Karpas-422 (cell line): ENCODE measurements at places on chromosomes 4 and X. TPM values are rescaled to one million over a fixed set of nuclear protein-coding genes. Genes with fewer than 3 reads are reported as not detected.

DNA sequence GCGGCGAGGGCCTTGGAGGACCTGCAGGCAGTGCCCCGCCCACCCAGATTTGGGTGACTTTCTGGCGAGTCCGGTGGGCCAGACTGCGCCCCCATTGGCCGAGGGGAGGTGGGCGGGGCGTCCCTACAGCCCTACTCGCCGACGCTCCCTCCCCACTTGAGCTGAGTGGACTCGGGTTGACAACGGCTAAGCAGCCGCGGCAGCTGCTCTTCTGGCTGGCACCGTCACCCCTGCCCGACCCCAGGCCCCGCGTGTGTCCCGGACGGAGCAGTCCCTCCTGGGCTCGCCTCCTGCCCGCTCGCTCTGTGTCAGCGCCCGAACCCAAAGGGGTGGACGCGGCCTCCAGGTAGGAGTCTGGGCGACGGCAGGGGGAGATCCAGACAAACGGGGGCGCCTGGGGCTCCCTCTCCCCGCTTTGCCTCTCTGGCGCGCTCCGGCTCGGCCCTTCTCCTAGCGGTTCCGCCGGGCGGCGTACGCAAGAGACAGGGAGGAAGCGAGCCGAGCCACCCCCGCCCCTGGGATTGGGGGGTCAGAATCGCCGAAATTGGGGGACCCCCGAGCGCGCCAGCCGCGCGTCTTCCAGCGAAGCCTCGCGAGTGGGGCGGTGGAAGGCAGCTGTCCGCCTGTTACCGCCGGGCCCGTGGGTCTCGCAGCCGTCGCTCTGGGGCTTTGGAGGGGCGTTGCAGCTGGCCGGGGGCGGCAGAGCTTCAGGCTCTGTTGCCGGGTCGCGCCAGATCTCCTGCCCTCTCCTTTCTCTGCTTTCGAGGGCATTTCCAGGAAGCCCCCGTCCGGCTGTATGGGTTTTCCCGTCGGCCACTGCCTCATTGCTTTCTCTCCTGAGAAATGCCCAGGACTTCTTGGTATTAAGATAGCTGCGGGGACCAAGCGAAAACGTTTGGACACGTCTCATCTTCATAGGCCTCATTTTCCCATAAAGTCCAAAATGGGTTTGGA lies 46.3 kb downstream of the STARD8 start:
- no peaks in the 10 kb centered on the region for H3K36me3 ChIP-seq
- no peaks in the 10 kb centered on the region for H3K27me3 ChIP-seq
- DNase-seq, result no peak
- no peak overlapping the region for H3K4me3 ChIP-seq

DNA sequence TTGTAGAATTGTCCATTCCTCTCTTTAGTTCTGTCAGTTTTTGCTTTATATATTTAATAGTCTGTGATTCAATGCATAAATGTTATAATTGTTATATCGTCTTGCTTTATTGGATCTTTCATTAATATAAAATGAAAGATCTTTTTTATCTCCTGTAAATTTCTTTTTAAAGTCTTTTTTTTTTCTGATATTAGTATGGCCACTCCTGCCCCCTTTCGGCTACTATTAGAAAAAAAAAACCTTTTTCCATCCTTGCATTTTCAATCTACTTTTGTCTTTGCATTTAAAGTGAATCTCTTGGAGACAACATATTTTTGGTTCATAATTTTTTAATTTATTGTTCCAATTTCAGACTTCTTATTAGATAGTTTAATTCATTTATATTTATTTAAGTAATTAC lies 677.4 kb upstream of the NDST4 start:
- no peaks in the 10 kb centered on the region for H3K27me3 ChIP-seq
- H3K4me3 ChIP-seq, result no peak overlapping the region
- peak; percentile 81 for DNase-seq
- H3K27ac ChIP-seq, result no peak overlapping the region

DNA sequence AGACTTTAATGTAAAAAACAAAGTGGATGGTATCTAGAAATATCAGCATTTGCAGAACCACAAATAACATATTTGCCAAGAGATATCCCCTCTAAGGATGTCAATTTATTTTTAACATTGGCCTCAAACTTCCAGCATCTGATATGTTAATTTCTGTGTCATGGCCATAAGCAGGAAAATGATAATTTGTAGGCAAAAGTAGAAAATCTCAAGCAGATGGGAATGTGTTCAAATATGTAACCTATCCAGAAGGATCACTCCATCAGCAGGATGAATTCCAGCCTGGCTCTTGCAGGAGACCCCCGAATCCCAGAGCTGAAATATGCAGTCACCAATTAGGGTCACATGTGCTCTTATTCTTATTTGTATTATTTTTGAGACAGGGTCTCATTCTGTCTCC lies 55.4 kb upstream of the PRKX start:
- H3K36me3 ChIP-seq, result no peaks in the 10 kb centered on the region
- no peak overlapping the region for H3K27ac ChIP-seq
- no peaks in the 10 kb centered on the region for H3K27me3 ChIP-seq

DNA sequence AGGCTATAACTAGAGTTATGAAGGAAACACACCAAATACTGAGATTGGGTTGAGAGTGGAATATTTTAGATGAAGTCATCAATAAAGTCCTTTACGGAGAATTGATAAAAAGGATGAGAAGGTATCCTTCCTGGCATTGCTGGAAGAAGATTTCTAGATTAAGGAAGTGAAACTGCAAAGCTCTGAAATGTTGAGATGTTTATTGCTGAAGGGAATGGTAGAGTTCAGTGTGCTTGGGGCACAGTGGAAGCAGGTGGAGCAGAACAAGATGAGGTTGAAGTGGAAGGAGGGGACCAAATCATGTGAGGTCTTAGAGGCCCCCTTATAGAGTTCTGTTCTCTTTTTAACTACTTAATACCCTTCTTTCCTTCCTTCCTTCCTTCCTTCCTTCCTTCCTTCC lies 848.5 kb downstream of the RAB28 start:
- no peaks in the 10 kb centered on the region for H3K27me3 ChIP-seq
- no peak for DNase-seq
- H3K36me3 ChIP-seq, result no peaks in the 10 kb centered on the region
- no peak overlapping the region for H3K4me3 ChIP-seq
- no peaks in the 10 kb centered on the region for H3K4me1 ChIP-seq

GRCh38 chr4:7043284-7044136 lies at the start of gene TADA2B:
Gene TADA2B, plus strand, starts transcription at chr4:7043372. Its CDS starts 208 bp downstream, at chr4:7043580.
- H3K27ac ChIP-seq, result peak within 1 kb of the TSS; percentile 52
- H3K4me3 ChIP-seq, result peak within 1 kb of the TSS; percentile 94
- DNase-seq, result peak; percentile 83
- 0 out of 2 replicates have a peak, but pooled peaks cover under 1% of the 10 kb centered on the region for H3K36me3 ChIP-seq
- peaks cover 42% of the 10 kb centered on the region for H3K4me1 ChIP-seq

DNA sequence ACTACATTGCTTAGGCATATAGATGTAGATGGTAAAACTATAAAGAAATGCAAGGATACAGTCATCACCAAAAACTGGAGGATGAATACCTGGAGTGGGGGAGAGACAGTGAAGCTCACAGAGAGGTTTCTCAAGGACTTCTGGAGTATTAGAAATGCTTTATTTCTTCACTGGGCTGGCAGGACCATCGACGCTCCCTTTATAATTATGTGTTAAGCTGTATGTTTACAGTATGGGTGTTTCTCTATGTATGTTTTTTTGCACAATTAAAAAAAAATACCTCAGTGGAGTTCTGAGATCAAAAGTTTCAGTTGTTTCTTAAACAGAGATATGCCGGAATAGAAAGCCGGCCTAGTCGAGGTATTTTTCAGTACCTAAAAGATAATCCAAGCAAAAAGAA lies 201.3 kb downstream of the NSUN7 start:
- no peak for DNase-seq
- no peak overlapping the region for H3K27ac ChIP-seq
- H3K4me3 ChIP-seq, result no peak overlapping the region
- no peaks in the 10 kb centered on the region for H3K36me3 ChIP-seq

GRCh38 chr4:111632641-111633151 lies 512.6 kb upstream of the FAM241A start:
- no peak for DNase-seq
- no peak overlapping the region for H3K4me3 ChIP-seq
- H3K4me1 ChIP-seq, result no peaks in the 10 kb centered on the region
- H3K27ac ChIP-seq, result no peak overlapping the region

DNA sequence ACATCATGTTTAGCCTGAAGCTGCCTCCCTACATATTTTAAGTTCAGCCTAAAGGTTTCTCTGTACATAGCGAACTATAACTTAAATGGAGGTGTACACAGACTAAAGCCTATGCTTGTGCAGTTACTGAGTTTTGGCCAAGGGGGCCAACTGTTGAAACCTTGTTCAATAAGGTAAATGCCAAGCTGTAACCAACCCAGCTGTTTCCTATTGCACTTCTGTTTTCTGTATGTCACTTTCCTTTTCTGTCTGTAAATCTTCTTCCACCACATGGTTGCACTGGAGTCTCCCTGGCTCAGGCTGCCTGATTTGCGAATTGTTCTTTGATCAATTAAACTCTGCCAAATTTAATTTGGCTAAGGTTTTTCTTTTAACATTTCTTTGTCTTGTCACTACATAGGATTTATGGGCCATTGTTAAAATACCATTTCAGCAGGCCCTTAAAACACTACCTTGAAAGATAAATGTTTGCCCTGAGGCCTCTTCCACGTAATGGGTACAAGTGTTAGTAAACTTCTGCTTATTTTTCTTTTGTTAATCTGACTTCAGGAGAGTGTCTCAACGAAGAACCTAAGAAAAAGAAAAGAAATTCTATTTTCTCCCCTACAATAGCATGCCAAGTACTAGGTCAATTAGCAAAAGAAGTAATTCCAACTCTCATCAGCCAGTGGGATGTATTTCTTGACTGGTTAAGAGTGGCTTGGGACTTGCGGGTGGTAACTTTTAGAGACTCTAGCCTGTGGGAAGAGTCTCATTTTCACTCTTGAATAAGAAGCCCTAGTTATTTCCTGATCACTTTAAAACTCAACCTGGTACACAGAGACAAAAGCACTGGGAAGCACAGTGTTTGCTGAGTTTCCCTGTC lies 45.7 kb upstream of the PRSS12 start:
- no peak overlapping the region for H3K4me3 ChIP-seq
- H3K36me3 ChIP-seq, result no peaks in the 10 kb centered on the region
- H3K4me1 ChIP-seq, result no peaks in the 10 kb centered on the region
- no peaks in the 10 kb centered on the region for H3K27me3 ChIP-seq
- no peak for DNase-seq
- no peak overlapping the region for H3K27ac ChIP-seq

P2RY8 gene
- total RNA-seq, result 87.1 and 130 TPM in 2 replicates

- H3K4me1 ChIP-seq, result peaks cover 5% of the 10 kb centered on the region
- H3K4me3 ChIP-seq, result no peak overlapping the region
- H3K27ac ChIP-seq, result no peak overlapping the region
Observed at GRCh38 chr4:56480691-56481090, 13.3 kb downstream of the SRP72 start.

GRCh38 chrX:7052541-7052940 lies 95.0 kb upstream of the STS start:
- H3K4me1 ChIP-seq, result peaks cover 36% of the 10 kb centered on the region
- peaks cover 13% of the 10 kb centered on the region; the same call in 1 of the 2 replicates for H3K36me3 ChIP-seq
- H3K4me3 ChIP-seq, result no peak overlapping the region
- no peak overlapping the region for H3K27ac ChIP-seq
- no peak for DNase-seq

- H3K27ac ChIP-seq, result no peak overlapping the region
- H3K4me3 ChIP-seq, result no peak overlapping the region
- H3K4me1 ChIP-seq, result peaks cover 14% of the 10 kb centered on the region
- DNase-seq, result no peak
Observed at GRCh38 chrX:148691456-148691855, 191.0 kb downstream of the AFF2 start.

DNA sequence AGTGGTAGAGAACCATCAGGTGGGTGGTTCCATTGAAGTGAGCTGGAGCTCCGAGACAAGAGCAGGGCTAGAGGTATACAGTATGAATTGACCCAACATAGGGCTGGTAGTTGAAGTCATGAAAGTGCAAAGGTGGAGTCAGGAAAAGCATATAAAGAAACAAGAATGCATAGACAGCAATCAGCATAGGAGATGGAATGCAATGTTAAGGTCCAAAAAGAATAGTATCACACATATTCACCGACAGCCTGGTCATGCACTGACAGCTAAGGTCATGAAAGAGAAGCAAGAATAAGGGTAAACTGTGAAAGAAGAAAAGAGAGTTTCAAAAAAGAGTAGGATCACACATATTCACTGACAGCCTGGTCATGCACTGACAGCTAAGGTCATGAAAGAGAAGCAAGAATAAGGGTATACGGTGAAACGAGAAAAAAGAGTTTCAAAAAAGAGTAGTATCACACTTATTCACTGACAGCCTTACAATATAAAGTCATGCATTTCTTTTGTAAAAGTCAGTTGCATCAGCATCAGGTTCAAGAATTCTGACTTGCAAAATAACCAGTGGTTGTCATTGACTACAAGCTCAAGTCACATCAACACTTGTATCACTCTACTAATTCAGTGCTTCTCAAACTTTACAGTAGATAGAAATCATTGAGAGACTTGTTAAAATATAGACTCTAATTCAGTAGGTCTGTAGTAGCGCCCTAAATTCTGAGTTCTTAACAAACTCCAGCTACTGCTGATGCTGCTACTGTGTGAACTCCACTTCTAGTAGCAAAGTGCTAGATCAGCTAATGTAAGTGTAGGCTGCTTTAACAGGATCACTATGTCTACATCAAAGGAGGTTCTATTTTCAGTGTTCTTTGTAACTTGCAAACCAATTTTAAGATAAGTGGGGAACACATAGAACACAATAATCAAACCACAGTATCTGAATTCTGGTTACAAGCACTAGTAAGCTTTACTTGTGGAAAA lies 221.9 kb downstream of the PDGFC start:
- no peak overlapping the region for H3K4me3 ChIP-seq
- no peaks in the 10 kb centered on the region for H3K27me3 ChIP-seq
- no peaks in the 10 kb centered on the region for H3K36me3 ChIP-seq
- DNase-seq, result no peak

DNA sequence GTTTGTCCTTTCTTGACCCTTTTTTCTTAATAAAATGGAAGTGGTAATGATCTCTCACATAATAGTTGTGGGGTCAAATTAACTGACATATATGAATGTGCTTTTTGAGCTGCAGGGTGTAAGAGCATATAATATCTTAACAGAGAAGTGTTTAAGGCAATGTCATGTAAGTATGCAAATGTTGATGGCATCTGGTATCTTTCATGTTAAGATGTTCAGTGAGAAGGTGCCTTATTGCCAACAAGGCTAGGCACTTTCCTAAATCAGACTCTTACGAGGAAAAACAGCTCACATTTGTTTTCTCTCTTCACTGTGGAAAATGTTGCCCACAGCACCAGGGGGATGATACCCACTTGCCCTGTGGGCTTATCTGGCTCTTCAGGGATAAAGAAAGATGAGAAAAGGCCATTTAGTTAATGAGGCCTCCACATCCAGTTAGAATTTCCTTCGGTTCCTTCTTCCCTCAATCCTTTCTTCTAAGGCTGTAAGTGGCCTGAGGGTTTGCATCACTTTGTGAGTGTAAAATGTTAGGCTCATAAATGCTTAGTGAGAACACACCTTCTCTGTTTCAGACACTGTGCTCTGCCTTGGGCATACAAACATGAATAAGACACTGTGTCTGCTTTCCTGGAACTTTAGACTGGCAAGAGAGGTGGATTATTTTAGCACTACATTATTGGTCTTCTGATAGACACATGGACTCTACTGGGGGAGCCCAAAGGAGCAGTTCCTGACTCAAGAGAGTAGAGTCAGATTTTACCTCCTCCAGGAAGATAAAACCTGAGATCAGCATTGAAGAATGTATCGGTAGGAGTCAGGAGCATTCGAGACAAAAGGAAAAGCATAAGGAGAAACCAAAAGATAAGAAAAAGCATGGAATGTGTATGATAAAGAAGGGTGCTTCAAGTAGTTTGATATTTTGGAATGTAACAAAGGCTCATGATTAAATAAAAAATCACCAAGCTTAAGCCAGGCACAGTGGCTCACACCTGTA lies 135.5 kb downstream of the SOWAHB start:
- no peak for DNase-seq
- no peaks in the 10 kb centered on the region for H3K4me1 ChIP-seq
- H3K27ac ChIP-seq, result no peak overlapping the region
- H3K4me3 ChIP-seq, result no peak overlapping the region
- no peaks in the 10 kb centered on the region for H3K36me3 ChIP-seq
